Uterus (tissue), 4 donors: ENCODE measurements at places on chromosomes 4 and X. TPM values are rescaled to one million over a fixed set of nuclear protein-coding genes. Genes with fewer than 3 reads are reported as not detected.

DNA sequence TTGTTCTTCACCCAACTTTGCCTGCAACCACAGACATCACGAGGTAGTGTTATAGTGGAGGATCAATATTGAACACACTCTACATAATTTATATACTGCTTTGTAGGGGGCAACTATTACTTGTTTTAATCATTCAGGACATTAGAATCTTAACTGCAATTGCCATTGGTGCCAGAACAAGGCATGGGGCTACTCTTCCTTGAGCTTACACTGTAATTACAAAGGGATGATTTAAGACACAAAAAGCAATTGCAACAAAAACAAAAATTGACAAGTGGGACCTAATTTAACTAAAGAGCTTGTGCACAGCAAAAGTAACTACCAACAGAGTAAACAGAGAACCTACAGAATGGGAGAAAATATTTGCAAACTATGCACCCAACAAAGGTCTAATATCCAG is 24.0 kb upstream of the DDX53 start:
- H3K27ac ChIP-seq: no peak overlapping the region
- H3K36me3 ChIP-seq: no peaks in the 10 kb centered on the region
- no peak for DNase-seq
- no peaks in the 10 kb centered on the region for H3K27me3 ChIP-seq

Gene CFAP299
- total RNA-seq: not detected

Gene SOWAHB
- not detected for total RNA-seq

Gene SOD3
- 75.0 TPM for total RNA-seq
